ENCODE measurements at places on chromosomes 16 and 17. TPM values are rescaled to one million over a fixed set of nuclear protein-coding genes. Genes with fewer than 3 reads are reported as not detected.

UBN1 gene
- polyA plus RNA-seq = 26.0 TPM

- DNase-seq = no peak
Observed at GRCh38 chr17:71163121-71163812, 957.6 kb upstream of the SOX9 start.

DNA sequence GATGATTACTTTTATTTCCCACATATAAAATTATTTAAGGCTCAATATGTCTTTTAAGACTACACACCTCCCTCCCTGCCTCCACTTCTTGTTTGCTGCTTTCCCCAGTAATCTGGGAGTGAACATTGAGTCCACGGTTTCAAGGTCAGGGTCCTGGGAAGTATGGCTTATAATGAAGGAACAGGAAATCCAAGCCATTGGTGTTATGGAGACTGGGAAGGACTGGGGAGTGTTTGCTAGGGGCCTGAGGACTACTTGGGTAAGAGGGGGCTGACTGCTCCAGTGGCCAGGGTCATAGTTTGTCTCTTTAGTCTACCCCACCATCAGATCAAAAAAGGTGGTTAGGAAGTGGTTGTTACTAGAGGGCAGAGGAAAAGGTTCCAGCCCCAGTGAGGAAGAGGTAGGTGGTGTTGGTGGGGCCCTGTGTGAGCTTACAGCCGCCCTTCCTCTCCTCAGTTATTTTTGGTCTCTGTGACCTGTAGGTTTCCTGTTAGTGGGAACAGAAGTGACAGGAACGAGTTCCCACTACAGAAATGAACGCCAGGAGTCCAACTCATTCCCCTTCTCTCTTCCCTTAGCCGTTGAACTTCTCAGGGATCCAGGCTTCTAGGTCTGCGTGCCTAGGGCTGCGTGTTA, 742 bp upstream of the SLC16A13 start:
- peak; percentile 71 for DNase-seq

RAB37 gene
- polyA plus RNA-seq = 0.10 TPM

TXNDC11 gene
- 66.8 TPM for polyA plus RNA-seq

DNA sequence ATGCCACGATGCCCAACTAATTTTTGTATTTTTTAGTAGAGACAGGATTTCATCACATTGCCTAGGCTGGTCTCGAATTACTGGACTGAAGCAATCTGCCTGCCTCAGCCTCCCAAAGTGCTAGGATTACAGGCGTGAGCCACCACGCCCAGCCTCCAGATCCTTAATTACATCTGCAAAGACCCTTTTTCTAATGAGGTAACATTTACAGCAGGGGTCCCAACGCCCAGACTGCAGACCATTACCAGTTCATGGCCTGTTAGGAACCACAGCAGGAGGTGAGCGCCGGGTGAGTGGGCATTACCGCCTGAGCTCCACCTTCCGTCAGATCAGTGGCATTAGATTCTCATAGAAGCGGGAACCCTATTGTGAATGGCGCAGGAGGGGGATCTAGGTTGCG, 4.0 kb upstream of the RAB11FIP4 start:
- no peak for DNase-seq

- no peak for DNase-seq
Observed at GRCh38 chr16:47956916-47957315, 198.9 kb downstream of the ABCC12 start.

DNA sequence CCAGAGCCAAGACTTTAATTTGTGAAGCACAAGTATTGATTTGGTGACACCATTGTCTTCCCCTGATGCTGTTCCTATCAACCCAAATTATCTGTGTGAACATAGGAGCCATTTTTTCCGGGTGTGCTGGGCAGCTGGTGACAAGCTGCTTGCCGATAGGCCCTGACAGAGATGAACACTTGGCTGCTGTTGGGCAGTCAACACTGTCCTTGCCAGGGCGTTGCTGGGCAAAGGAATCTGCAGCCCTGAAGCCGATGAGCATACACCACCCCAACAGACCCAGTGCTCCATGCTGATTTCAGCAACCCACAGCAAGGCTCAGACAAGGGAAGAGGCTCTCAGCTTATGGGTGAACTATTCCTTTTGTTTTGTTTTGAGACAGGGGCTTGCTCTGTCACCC, 105.4 kb downstream of the YPEL2 start:
- no peak for DNase-seq

- DNase-seq = no peak
Observed at GRCh38 chr17:74485841-74486240, 19.4 kb downstream of the CD300A start.

DNA sequence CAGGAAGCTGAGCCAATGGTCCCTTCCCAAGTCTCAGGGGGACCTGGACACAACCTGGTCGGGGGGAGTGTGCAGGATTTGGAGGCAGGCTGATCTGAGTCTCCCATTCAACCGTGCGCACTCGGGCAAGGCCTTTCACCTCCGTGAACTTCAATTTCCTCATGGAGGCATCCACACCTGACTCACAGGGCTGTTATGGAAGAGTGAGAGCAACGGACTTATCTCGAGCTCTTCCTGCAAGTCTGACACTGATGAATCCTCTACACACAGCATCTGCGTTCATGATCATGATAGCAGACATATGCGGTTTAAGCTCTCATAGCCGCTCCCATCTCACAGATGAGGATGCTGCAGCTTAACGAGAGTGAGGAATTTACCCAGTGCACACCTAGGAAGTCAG, 21.6 kb downstream of the TIMM22 start:
- DNase-seq = no peak

ITGAD gene
- not detected for polyA plus RNA-seq

DNA sequence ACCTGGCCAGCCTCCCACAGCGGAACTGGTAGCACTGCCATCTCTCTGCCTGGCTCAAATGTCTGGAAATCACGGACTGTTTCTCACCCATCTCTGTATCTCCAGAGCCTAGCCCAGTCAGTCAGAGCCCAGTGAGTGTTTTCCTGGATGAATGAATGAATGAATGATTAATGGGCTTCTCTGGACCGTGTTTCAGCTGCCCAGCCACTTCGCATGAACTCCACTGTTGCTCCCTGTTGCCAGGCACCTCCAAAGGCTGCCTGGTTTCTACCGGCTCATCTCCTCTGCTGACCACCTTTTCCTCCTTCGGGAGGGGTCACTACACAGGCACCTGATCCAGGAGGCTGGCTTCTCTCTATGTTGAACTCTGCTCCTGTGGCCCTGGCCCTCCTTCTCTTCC, 91.0 kb upstream of the SDK2 start:
- no peak for DNase-seq

DNA sequence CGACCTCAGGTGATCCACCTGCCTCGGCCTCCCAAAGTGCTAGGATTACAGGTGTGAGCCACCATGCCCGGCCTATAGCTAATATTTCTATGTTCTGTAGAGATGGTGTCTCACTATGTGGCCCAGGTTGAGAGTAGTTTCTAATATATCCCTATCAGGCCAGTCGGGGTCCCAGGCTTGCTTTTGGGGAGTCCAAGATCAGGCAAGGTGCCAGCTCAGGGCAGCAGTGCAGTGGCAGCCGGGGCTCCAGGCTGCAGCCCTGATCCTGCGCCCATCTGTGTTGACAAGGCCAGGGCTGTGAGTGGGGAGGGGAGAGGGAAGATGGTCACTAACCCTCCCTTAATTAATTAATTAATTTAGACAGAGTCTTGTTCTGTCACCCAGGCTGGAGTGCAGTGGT, 77.6 kb upstream of the CDC42EP4 start:
- no peak for DNase-seq

Measured in endothelial cell of umbilical vein (primary cell).